ENCODE measurements at places on chromosomes 4 and X. TPM values are rescaled to one million over a fixed set of nuclear protein-coding genes. Genes with fewer than 3 reads are reported as not detected.
A peak's percentile ranks its signal among the peaks of the same experiment; 100 is the strongest.

GRCh38 chr4:54709400-54709799, 51.6 kb downstream of the KIT start:
- DNase-seq: peak; percentile 52

GRCh38 chrX:92232182-92232581, 453.0 kb downstream of the PCDH11X start:
- DNase-seq: peak; percentile 24

DNA sequence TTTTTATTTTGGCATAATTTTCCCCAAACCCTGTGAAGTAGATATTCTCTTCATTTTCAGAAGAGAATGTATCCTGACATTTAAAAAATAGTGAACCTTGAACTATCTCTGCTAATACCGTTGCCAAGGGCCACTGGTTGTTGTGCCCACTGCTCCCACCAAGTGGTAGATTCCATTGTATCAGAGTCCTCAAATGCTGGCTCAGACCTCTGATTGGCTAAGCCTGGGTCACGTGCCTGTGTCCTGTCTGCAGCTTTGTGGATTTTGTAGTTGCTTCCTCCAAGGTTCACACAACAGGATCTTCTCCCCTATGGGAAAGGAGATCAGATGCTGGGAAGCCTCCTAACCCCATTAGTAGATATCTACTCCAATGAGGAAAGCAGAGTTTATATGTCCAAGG, 104.8 kb upstream of the CASK start:
- no peak for DNase-seq

- no peak for DNase-seq
Observed at GRCh38 chr4:84847978-84848377, 118.5 kb downstream of the WDFY3 start.

GRCh38 chrX:114970806-114971205, 46.6 kb downstream of the IL13RA2 start:
- peak; percentile 1 for DNase-seq

- no peak for DNase-seq
Observed at GRCh38 chr4:11404431-11404830, 24.3 kb downstream of the HS3ST1 start.

DNA sequence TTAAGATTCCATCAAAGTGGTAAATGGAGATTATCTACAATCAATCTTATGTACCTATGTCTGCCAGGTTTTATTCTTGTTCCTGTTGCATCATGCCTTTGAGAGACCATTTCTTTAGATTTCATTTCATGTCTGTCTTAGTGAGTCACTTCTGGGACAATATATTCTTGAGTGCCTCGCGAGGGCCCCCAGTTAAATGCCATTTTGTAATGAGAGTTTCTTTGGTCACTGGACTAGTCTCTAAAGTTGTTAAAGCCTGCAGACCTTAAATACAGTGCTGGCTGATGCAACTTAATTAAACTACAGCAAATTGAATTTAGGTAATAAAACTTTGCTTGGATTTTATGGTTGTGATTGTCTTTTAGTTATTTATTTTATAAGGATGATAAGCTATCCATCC, 87.2 kb upstream of the PITX2 start:
- no peak for DNase-seq

GRCh38 chrX:150694738-150695410, 1.7 kb downstream of the MTMR1 start:
- no peak for DNase-seq

DNA sequence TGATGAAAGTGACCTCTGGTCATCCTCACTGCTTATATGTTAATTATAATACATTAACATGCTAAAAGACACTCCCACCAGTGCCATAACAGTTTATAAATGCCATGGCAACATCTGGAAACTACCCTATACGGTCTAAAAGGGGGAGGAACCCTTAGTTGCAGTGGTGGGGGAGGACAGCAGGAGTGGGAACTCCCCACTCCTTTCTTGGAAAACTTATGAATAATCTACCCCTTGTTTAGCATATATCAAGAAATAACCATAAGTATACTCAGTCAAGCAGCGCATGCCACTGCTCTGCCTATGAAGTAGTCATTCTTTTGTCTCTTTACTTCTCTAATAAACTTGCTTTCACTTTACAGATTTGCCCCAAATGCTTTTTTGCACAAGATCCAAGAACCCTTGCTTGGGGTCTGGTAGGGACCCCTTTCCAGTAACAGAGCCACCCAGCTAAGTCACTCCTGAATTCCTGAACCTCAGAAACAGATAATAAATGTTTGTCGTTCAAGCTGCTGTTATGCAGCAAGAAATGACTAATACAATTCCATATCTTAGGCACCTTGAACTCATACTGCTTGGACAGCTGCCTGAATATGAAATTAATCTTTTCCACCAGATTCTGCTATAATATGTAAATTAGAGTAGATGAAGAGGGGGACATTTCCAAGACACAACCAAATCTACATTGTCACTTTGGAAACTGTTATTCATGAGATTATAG, 14.4 kb upstream of the REPS2 start:
- DNase-seq: no peak

GRCh38 chr4:85864259-85865205, 389.6 kb downstream of the ARHGAP24 start:
- DNase-seq: no peak

GRCh38 chrX:56789518-56790070, 60.6 kb downstream of the NBDY start:
- no peak for DNase-seq

- DNase-seq: no peak
Observed at GRCh38 chrX:136237074-136237473, 14.1 kb downstream of the MAP7D3 start.

GRCh38 chrX:133749951-133750350, 235.4 kb downstream of the GPC3 start:
- no peak for DNase-seq

GRCh38 chr4:56728512-56728911, 47.4 kb upstream of the HOPX start:
- peak; percentile 93 for DNase-seq

GRCh38 chr4:97984545-97985131, 158.6 kb downstream of the STPG2 start:
- DNase-seq: no peak

- DNase-seq: peak; percentile 96
Observed at GRCh38 chr4:183335369-183335940, 13.2 kb upstream of the CLDN24 start.

- DNase-seq: no peak
Observed at GRCh38 chrX:64580035-64580434, 184.8 kb upstream of the MTMR8 start.

- no peak for DNase-seq
Observed at GRCh38 chrX:43985511-43985910, 12.3 kb upstream of the NDP start.

DNA sequence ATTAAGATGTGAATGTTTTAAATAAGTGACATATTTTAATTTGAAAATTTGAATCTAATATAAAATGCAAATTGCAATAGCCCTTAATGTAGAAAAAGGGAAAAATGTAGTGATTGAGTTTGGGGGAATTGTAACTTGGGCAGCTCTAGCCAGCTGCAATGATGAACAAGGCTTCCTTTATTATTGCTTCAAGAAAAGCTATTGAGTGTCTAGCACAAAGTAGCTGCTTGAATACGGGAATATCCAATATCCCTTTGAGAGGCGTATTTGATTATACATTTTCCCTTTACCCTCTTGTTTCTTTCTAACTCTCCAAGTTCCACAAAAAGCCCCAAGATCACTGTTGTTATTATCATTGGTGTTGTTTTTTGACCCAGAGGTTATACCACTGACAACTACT, 21.8 kb downstream of the IL1RAPL1 start:
- no peak for DNase-seq

DNA sequence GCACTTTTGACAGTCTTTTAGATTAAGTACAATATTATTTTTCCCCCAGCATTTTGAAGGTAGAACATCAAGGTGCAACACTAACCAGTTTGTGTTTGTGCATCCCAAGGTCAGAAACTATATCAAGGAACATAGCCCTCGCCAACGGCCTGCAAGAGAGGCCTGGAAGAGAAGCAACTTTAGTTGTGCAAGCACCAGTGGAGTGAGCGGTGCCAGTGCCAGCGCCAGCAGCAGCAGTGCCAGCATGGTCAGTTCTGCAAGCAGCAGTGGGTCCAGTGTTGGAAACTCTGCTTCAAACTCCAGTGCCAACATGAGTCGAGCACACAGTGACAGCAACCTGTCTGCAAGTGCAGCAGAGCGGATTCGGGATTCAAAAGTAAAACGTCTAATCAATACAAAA, 21.7 kb downstream of the FAM199X start:
- no peak for DNase-seq

DNA sequence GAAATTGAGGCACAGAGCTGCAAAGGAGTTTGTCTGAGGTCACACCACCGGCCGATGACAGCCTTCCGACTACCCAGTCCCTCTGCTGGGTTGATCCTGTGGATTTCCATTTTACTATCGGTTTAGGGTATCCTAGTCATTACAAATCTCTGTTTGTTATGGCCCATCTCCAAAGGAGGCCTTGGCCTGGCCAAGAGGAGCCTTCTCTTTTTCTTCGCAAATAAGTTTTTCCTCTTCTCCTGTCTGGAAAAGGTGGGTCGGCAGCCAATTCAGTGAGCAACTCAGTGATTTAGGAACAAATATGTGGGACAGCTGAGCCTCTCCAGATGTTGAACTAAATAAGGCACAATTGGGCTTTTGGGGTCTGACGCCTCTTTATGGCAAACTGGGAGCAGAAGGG, 169.2 kb upstream of the RBPJ start:
- DNase-seq: peak; percentile 75

DNA sequence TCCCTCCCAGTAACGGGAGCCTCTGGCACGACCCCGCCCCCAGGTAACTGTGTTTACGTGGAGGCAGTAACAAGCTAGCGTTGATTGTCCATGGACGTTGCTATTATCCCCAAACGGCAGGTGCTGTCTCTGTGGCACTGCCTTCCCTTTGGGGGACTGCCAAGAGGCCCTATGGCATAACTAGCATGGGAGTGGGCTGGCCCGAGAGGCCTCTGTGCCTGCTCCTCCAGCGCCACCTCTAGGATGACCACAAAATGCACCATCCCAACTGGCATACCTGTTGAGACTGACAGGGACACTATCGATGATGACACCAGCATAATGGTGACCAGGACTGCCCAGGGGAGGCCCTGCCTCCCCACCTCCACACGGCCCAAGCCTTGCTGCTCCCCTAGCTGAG, 1.5 kb downstream of the SRPK3 start:
- no peak for DNase-seq

DNA sequence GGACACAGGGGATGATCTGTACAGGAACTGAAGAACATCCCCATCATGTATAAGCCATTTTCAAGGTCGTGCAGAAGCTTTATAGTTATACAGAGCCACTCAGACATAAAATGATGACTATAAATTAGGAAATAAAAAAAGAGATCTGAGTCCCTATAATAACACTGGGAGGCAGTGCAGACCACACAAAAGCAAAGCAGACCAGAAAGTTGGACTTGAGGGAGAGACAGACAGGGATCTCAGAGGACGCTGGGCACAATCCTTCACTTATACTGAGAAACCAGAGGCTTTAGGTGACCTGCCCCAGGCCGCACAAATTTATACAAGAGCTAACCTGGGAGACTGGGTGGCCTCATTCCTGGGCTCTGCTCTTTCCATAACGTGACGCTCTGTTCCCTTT, 70.5 kb downstream of the HADH start:
- DNase-seq: peak; percentile 45

- no peak for DNase-seq
Observed at GRCh38 chrX:106751407-106751806, 24.9 kb downstream of the RNF128 start.

- no peak for DNase-seq
Observed at GRCh38 chrX:132750331-132751062, 207.9 kb downstream of the HS6ST2 start.

- DNase-seq: peak; percentile 6
Observed at GRCh38 chrX:129769467-129770154, 10.1 kb upstream of the SASH3 start.

GRCh38 chr4:8468746-8469535, 28.4 kb downstream of the TRMT44 start:
- DNase-seq: peak; percentile 39

- peak; percentile 34 for DNase-seq
Observed at GRCh38 chr4:110503270-110504083, 27.5 kb downstream of the ENPEP start.

- DNase-seq: no peak
Observed at GRCh38 chr4:118983831-118984230, 95.2 kb downstream of the SYNPO2 start.

DNA sequence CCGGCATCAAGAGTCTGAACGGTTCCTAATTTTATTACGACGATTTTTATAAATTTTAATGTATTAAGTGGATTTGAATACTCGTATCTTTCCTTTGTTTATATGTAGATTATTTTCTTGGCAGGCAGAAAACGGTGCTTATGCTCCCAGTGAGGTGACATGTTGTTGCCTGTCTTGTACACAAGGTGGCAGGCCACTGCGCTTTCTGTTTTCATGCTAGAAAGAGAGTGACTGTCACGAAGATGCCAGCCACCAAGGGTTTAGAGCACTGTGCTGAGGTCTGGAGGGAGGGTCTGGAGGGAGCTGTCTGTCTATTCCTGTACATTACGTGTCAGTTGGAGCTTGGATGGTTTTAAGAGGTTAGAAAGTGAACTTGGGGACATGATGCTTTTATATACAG, 87.7 kb downstream of the SHROOM2 start:
- peak; percentile 47 for DNase-seq

DNA sequence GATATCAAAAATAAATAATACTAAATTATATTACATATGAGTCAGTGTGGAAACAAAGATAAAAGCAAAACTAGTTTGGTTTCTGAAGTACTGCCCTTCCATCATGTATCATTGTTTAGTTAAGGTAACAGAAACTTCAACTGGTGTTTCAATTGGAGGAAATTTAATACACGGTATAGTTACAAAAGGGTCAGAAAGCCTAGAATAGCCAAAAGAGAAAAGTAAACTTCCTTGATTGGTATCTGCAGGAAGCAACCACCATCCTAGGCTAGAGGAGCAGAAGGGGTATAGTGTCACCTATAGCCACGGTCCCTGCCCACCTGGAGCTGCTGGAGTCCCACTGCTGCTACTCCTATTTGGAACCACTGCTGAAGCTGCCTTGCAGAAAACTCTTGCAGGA, 185.6 kb downstream of the SLC7A11 start:
- DNase-seq: no peak

MORC4 gene
- total RNA-seq: 43.7 TPM

GYPE gene
- 1.3 TPM for total RNA-seq

F8 gene
- total RNA-seq: 7.9 TPM

CCKAR gene
- total RNA-seq: under 0.01 TPM

TMEM47 gene
- 128 TPM for total RNA-seq

ASB9 gene
- not detected for total RNA-seq

TREX2 gene
- total RNA-seq: 1.8 TPM

PASD1 gene
- not detected for total RNA-seq

STOX2 gene
- 0.66 TPM for total RNA-seq

ADH1A gene
- total RNA-seq: not detected

ERVMER34-1 gene
- under 0.01 TPM for total RNA-seq

HSFX4 gene
- not detected for total RNA-seq

UGT2A1 gene
- total RNA-seq: not detected

NLRP2B gene
- under 0.01 TPM for total RNA-seq

PCDH19 gene
- total RNA-seq: 0.26 TPM

CXXC4 gene
- total RNA-seq: under 0.01 TPM

DMRTC1B gene
- not detected for total RNA-seq

NAT8L gene
- total RNA-seq: 0.26 TPM

MSX1 gene
- 1.3 TPM for total RNA-seq

SRPX2 gene
- 18.2 TPM for total RNA-seq

CD38 gene
- total RNA-seq: under 0.01 TPM

All from fibroblast of lung (primary cell).